Karpas-422 (cell line): ENCODE measurements at places on chromosomes 4 and X. TPM values are rescaled to one million over a fixed set of nuclear protein-coding genes. Genes with fewer than 3 reads are reported as not detected.

The KLHL13 gene
- 1.4 and 3.6 TPM in 2 replicates for total RNA-seq

GRCh38 chr4:127622921-127623796 is 9.6 kb upstream of the INTU start:
- no peaks in the 10 kb centered on the region for H3K27me3 ChIP-seq
- peaks cover 8% of the 10 kb centered on the region for H3K4me1 ChIP-seq
- no peak for DNase-seq
- no peaks in the 10 kb centered on the region for H3K36me3 ChIP-seq

The SLC4A4 gene
- 0.22 and 0.25 TPM in 2 replicates for total RNA-seq

The SMARCAD1 gene
- total RNA-seq, result 44.6 and 76.7 TPM in 2 replicates

The SOD3 gene
- total RNA-seq, result not detected in 2 replicates

- no peaks in the 10 kb centered on the region for H3K36me3 ChIP-seq
- no peaks in the 10 kb centered on the region for H3K27me3 ChIP-seq
- no peak for DNase-seq
- H3K4me3 ChIP-seq, result no peak overlapping the region
- H3K4me1 ChIP-seq, result no peaks in the 10 kb centered on the region
These were observed 298.4 kb upstream of the ANKRD50 start for GRCh38 chr4:125010796-125011503.

DNA sequence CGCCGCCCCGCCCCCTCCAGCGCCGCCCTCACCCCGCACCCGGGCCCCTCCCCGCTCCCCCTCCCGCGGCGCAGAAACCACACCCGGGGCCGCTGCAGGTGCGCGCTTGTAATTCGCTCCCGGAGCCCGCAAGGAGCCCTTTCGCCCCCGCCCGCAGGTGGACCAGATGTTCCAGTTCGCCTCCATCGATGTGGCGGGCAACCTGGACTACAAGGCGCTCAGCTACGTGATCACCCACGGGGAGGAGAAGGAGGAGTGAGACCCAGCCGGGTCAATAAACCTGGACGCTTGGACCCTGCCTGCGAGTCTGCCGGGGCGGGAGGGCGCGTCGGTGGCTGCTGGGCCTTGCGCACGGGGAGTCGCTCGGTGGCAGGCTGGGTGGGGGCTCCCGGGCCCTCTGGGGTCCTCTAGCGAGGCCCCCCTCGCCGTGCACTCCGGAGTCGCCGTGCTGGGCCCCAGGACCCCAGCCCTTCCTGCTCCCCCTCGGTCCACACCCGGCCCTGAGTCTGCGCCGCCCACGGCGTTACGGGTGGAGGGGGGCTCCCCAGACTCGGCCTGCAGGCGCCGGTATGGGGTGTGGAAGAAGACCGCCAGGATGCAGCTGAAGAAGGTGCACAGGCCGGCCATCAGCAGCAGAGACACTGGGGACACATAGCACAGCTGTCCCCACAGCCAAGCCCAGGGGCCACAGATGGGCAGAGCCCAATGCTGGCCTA is 7.1 kb downstream of the SLC49A3 start:
- no peak overlapping the region for H3K4me3 ChIP-seq
- no peak for DNase-seq
- no peak overlapping the region for H3K27ac ChIP-seq

DNA sequence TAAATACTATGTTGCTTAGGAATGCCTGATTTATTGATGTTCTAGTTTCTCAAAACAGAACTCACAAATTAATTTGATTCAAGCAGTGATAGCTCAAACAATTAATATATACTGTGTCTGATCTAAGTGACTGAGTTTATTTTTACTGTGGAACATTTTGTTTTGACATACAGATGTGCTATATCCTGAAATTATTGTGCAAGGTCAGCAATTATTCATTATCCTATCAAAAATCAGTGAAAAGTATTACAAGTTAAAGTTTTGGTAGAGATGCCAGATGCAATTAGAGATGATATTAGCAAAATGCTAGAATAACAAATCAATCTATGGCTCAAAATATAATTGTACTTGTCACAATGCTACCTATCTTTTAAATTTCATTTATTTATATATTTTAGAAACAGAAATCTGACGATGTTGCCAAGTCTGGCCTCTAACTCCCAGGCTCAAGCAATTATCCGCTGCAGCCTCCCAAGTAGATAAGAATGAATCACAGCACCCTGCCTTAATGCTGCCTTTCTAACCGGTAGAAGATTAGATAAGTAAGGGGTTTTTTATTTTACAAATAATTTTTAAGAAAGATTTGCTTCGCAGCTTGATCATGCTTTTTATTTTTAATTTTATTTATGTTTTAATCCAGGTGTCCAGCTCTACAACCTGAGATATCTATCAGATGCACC is 825.5 kb upstream of the NDST4 start:
- H3K4me3 ChIP-seq, result no peak overlapping the region
- no peaks in the 10 kb centered on the region for H3K27me3 ChIP-seq
- no peaks in the 10 kb centered on the region for H3K4me1 ChIP-seq
- DNase-seq, result no peak

The VEGFD gene
- total RNA-seq, result not detected in 2 replicates

The FGF16 gene
- total RNA-seq, result not detected in 2 replicates

GRCh38 chr4:160353548-160353947 is 1250.7 kb downstream of the RAPGEF2 start:
- no peak for DNase-seq
- no peaks in the 10 kb centered on the region for H3K4me1 ChIP-seq
- H3K4me3 ChIP-seq, result no peak overlapping the region
